ENCODE measurements at places on chromosomes 13 and 19.

- DNase-seq = no peak
Observed at GRCh38 chr13:84867246-84867645, 932.0 kb downstream of the SLITRK6 start.

DNA sequence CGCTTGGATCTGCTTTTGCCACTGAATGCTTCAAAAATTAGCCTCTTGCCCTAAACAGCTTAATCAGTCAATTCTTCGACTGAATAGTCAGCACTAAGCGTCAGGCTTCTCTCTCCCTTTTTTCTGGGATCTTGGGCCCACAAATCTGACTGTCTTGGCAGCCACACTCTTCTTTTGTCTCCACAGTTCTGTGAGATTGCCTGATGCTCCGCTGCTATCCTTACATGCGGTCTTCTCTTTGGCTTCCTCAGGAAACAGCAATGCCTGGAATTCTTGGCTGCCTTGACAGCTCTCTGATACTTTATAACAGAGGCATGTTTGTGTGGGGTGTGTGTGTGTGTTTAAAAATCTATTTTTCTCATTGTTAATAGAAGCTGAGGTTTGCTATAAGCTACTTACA is 32.6 kb downstream of the ERCC5 start:
- no peak for DNase-seq

DNA sequence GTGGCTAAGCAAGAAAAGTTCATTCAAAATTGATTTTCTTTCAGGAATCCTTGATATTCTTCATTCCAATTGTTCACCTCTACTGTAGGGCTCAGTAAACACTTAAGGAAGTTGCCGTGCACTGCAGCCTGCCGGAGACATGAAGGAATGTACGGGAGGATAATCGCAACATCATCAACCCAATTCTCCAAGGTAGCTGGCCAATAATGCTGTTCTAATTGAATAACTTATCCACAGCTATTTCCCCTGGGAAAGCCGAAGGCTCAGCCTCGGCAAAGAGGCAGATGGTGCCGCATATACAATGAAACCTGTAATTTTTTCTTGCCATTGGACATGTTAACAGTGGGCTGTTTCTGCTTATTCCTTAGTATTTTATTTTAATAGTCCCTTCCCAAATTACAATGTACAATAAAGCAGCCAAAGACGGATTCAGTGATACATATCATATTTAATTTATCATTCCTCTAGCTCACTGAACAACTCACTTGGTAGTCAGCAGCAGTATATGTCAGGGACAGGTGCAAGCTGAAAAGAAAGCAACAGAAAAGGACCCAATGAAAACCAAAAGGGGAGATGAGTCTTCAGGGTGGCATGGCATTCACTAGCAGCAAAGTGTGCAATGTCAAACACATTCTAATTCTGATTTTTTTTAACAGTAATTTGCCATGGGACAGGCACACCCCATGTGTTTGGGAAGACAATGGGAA is 420.5 kb upstream of the KLF12 start:
- no peak for DNase-seq

DNA sequence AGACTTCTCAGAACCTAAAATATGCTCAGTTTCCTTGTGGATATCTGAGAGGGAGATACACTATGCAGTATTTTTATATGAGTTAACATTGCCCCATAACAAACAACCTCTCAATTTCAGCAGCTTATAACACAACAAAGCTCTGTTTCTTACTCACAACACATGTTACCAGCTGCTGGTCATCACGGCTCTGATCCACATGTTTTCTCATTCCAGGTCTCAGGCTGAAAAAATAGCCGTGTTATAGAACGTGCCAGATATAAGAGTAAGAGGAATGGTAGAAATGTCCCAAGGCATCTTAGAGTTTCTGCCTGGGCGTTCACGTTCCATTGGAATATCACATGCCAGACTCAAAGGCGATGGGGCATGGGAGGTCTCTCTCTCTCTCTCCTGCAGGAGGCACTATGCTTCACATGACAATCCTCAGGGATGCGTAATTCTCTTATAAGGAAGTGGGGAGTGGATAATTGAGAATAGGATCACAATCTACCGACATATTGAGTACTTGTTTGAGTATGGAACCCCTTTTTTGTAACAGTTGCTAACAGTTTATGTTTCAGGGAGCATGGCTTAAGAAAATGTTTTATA is 246.6 kb downstream of the NHLRC3 start:
- DNase-seq = no peak
